Stimulated activated CD8-positive, alpha-beta memory T cell treated with anti-CD3 and anti-CD28 coated beads, Interleukin-2, amount 100 ng/mL, for 1 hour (primary cell): ENCODE measurements at places on chromosomes 13 and 19.

DNA sequence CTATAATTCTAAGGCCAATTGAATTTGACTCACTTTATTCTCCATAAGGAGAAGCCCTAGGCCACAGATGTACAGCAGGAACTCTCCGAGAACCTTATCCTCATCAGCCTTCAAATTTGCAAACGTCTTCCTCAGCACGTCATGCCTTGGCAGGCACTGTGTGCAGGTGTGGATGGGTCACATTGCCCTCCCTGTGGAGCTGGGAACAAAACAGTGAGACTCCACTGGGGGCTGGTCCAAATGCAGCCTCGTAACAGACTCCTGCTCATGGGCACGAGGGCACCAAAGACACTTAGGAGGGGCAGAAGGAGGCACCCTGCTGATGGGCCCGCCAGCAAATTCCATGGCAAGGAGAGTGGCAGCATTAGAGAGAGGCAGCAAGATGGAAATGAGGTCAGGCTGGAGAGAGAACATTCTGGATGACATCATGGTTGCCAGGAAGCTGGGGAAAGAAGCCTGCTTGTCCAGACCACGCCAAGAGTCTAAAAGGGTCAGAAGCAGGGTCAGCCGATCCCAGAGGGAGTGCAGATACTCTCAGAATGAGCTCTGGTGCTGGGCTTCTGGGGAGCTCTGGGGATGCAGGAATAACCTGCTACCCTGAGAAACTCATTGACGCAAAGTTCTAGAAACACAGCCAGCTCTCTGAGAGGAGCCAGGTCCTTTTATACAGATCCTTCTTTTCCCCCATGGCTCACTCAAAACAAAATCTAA is 242.2 kb downstream of the B3GLCT start:
- DNase-seq, result no peak

- no peak for DNase-seq
These were observed 11.1 kb downstream of the LRRC4B start for GRCh38 chr19:50557009-50557613.

GRCh38 chr13:30148786-30149185 is 158.6 kb downstream of the KATNAL1 start:
- no peak for DNase-seq

DNA sequence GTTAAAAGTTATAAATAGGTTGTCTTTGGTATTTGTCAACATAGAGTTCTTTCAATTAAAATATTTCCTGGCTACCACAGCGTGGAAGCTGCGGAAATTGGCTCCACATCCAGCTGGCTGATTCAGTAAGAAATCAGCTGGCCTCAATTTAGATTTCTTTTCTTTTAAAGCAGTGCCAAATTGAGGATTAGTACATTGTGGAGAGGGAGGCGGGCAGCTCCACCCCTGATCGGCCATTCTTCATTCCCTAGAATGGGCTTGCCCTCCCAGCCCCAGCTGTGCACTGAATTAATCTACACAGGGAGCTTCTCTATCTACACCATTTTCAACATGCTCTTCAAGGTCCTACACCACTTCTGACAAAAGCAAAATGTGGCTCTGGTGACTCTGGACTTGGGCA is 624.8 kb downstream of the DACH1 start:
- no peak for DNase-seq

DNA sequence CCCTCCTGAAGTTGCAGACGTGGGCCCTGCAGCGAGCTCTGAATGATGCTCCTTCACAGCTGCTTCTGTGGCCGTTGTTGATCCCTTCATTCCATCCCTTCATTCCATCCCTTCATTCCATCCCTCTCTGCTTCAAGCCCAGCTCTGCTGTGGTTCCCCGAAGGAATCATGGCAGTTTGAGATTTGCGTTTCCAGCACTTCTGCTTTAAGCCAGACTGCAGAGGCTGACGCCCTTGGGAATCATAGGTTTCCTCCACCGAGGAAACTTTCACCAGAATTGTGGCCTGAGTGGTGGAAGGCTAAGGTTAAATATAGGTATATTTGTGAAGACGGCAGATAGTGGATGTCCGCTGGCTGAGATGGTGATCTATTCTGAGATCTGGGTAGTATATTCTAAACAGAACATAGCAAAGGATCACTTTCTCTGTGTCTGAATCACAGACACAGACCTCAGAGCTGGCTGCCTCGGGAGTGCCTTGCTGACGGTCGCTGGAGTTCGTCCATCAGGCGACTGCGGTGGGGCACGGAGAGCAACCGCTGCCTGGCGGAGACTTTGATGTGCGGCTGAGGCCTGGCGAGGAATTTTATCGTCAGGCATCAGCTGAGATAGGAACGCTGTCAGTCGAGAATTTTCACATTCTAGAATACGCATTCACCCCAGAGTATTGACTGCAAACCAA is 42.8 kb upstream of the DCUN1D2 start:
- DNase-seq, result no peak

DNA sequence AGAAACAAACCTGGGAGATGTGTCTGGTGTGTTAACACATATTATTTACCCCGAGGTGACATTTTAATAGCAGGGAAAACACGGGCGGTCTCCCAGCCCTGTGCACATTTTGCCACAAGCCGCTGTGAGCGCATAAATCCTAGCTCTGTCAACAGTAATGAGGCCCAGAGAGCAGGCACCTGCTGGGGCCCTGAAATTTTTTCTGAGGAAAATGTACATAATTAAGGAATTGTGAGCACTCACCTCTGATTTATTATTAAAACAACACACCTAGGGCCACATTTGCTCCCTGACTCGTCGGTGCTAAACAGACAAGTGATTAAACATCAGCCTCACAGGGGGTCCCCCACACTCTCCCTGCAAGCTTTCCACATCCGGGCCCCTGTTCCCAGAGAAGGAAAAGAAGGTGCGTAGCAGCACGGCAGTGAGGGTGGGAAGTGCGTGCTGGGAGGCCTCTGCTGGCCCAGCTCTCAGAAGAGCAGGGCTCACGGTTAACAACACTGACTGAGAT is 616.3 kb downstream of the UQCRFS1 start:
- DNase-seq, result no peak

DNA sequence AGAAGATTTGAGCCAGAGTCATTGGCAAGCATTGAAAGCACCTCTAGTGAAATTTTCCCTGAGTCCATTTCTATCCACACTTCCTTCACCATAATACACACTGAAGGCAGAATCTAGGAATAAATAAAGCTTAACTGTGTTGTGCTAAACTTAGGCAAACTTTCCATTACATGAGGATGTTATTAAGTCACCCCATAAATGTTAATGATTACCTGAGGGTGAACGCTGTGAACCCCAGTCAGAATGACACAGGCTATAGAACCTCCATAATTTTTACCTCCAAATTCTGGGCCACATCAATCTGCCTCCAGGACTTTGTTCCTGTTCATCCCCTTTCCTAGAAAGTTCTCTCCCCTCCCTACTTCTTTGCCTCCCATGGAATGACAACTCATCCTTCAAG is 71.0 kb downstream of the RAP2A start:
- no peak for DNase-seq

- DNase-seq, result no peak
These were observed 96.7 kb upstream of the CLDN10 start for GRCh38 chr13:95455782-95456181.

GRCh38 chr19:49140951-49141350 is 14.2 kb downstream of the HRC start:
- DNase-seq, result no peak

DNA sequence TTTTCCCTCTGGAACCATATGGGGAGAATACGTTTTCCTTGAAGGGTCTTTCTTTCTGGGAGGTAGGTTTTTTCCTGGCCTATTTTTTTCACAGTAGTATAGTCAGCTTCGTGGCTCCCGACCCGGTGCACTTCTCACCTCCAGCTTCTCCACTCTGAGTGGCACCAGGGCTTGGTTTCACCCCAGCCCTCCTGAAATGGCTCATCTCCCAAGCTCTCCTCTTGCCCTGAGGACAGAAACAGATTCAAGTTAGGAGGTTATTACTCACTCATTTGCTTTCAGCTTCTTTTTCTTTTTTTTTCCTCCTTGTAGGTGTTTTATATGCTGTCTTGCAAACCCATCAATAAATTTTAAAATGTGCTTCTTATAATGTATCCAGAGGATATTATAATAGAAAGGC is 199.3 kb downstream of the RFC3 start:
- DNase-seq, result no peak

DNA sequence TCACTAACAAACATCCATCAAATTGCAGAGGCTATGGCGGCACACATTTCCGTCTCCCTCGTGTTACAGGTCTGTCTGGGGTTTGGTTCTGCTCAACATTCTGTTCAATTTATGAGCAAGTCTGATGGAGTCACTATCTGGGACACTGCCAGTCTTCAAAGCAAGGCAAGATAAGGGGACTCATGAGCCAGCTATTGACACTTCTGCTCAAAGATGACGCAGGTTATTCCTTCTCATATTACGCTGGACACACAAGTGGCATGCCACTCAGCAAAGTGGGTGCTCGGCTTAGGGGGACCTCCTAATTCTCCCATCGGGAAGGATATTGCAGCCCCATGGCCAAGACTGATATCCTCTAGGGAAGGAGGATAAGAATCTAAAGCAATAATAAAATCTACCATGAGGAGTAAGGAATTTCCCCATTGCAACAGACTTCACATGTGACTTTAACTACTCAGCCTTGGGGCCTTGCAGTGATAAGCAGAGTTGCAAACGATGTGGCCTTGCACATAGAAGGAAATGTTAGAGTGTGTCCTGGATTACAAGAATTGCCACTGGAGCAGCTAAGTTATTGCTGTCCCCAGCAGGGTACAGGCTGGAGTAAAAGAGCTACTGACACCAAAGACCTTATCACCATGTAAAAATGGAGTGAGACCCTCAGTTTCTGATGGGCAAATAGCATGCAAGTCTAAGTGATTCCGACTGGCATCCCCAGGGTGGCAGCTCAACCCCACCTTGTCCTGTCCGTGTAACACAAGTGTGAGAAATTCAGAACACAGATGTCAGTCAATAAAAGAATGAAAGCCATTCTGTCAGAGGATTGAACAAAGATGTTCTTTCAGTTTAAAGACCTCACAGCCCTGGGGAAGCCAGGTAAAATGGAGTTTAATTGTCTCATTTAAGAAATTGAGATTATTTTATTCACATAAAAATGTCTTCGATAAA is 306.1 kb downstream of the IRS2 start:
- no peak for DNase-seq

DNA sequence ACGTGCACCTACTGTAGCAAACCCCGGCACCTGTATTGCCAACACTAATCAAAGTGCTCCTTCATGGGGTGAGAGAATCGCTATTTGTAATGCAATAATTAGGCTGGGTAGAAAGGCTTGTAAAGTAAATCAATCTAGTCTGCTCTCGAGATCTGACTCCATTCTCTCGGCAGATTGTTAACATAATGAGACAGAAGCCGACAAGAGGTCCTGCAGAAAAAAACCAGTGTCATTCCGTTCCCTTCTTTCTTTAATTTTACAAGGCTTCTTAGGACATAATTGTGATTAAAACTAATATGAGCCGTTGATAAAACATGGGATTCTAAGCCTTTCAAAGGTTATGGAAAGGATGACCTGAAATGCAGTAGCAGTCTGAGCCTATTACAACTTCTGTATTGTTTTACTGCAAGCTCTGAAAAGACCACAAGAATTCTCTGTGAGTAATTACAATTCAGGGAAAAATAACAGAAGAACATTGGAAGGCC is 530.0 kb downstream of the PCDH9 start:
- DNase-seq, result no peak

- no peak for DNase-seq
These were observed 719.1 kb downstream of the UQCRFS1 start for GRCh38 chr19:28493884-28494283.

DNA sequence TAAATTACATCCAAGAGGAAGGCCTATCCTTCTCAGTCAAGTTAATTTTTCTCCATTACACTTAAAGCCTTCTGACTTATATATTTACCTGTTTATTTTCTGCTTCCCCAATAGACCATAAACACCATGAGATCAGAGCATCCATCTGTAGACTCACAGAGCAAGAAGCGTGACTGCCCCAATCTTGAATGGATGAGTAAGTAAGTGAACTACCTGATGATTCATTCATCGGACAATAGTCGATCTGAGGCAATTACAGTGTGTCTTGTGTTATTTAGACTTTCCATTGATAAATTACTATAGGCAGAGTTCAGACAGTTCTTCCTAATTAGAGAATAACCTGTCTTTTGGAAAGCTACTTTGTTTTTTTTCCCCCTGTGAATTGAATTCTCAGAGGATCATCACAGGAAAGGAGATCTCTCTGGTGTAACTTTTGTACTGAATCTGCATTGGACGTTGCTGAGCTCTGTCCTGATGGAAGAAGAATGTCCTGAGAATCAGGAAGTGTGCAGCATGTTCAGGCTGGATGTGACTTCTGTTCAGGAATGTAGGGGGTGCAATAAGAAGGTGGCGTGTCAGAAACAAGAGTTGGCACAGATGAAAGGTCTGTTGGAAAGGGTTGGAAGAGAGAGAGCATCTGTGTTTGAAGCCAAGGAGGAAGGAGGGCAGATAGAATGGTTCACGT is 367.0 kb downstream of the NALCN start:
- no peak for DNase-seq

GRCh38 chr19:48928164-48929025 is 5.1 kb upstream of the DHDH start:
- no peak for DNase-seq

- DNase-seq, result no peak
These were observed 3.6 kb downstream of the DMAC2 start for GRCh38 chr19:41435936-41436673.

- no peak for DNase-seq
These were observed 989 bp downstream of the ZNF766 start for GRCh38 chr19:52270266-52270885.

- no peak for DNase-seq
These were observed 130.8 kb downstream of the USP12 start for GRCh38 chr13:27040826-27041108.

DNA sequence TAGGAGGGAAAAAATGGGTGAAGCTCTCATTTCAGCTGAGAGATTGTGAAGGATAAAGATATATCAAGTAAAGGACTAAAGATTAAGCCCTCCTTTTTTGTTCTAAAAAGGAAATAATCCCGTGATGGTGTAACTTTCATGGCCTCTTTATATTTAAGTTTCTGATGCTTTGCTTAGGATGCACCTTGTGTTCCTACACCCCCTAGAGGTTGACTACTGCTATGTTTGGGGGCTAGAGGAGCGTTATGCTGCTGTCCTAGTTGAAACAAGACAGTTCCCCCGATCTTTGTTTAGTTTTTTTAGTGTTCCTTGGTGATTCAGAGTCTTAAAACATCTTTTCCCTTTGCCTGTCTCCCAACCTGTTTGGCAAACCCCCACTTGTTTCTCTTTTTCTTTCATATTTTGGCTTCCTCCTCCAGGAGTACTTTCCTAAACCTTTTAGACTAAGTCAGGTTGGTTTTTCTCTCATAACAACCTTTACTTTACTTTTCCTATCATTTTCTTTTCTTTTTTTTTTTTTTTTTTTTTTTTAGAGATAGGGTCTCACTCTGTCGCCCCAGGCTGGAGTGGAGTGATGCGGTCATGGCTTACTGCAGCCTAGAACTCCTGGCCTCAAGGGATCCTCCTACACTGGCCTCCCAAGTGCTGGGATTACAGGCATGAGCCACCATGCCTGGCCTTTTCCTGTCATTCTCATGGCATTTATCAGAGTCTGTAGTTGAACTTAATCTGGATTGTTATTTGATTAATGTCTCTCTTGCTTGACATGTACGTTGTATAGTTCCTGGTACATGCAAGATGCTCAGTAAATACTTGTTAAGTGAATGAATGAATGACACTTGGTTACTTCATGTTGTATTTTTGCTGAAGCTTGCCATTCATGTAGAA is 2.8 kb downstream of the UBA2 start:
- DNase-seq, result peak; percentile 10

GRCh38 chr19:46856062-46857022 is 4.5 kb upstream of the ARHGAP35 start:
- peak; percentile 76 for DNase-seq

GRCh38 chr13:102176846-102177245 is 225.0 kb downstream of the FGF14 start:
- DNase-seq, result no peak

- no peak for DNase-seq
These were observed 285.0 kb upstream of the PCDH20 start for GRCh38 chr13:61700620-61701019.
